ENCODE measurements at places on chromosomes 4 and X. TPM values are rescaled to one million over a fixed set of nuclear protein-coding genes. Genes with fewer than 3 reads are reported as not detected.

Gene TLL1
- total RNA-seq, result 16.2 TPM

Gene KDM5C
- total RNA-seq, result 90.5 TPM

GRCh38 chr4:173505924-173506518, 24.0 kb downstream of the HAND2 start:
- DNase-seq, result peak; percentile 65

DNA sequence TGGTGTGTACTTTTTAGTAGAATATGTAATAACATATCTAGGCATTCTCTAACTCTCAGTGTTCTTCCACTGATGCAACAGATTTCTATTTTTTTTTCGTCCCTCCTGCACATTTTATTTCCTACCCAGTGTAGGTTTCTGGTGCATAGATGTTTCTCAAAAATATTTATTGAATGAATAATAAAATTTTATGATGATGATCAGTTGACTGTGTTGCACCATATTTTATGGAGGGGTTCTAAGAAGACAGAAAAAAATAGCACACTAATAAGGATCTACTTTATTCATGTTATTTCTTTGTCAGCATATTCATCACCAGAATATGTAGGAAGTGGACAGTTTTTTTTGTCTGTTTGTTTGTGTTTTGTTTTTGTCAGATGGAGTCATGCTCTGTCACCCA, 2529.3 kb downstream of the ARAP2 start:
- no peak for DNase-seq
